Skin of body (tissue), 3 donors: ENCODE measurements at places on chromosomes 12 and 14.

DNA sequence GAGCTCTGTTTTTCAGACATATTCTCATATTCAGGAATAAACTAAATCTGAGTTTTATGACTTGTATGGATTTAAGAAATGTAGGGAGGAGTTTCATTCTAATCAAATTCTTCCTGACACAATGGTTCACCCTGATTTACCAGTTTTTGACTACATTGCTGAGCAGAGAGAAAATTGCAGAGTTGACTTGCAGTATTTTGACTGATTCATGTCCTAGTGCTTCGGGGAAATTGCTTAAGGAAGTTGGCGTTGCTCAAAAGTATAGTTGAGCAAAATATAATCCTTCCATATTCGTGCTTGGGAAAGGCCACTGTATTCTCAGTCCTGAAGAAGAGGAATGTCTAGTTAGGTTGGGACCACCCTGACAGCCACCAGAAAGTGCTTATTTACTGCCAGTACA lies 1.3 kb upstream of the TWF1 start:
- no peak for DNase-seq

GRCh38 chr12:84924981-84925380 lies 12.4 kb upstream of the SLC6A15 start:
- DNase-seq, result no peak

DNA sequence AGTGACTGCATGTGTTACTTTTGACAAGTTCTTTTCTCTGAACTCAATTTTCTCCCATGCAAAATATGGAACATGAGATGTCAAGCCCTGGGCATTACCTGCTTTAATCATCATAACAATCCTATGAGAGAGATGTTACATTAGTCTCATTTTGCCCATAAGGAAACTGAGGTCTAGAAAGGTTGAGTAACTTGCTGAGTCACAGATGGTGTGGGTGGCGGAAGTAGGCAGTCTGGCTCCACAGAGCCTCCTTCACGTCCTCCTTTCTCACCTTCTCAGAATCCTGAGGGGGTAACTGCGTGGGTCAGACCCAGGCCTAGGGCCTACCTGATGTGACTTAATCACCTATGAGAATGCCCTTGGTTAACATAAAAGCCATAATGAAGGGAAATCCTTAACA lies 50.7 kb downstream of the TMTC1 start:
- no peak for DNase-seq

- DNase-seq, result no peak
Observed at GRCh38 chr14:21840765-21841164, 167.1 kb upstream of the OR4E1 start.

GRCh38 chr12:13000925-13001774 lies 1.1 kb upstream of the HEBP1 start:
- no peak for DNase-seq

- DNase-seq, result no peak
Observed at GRCh38 chr14:91827746-91828145, 39.6 kb downstream of the TC2N start.

DNA sequence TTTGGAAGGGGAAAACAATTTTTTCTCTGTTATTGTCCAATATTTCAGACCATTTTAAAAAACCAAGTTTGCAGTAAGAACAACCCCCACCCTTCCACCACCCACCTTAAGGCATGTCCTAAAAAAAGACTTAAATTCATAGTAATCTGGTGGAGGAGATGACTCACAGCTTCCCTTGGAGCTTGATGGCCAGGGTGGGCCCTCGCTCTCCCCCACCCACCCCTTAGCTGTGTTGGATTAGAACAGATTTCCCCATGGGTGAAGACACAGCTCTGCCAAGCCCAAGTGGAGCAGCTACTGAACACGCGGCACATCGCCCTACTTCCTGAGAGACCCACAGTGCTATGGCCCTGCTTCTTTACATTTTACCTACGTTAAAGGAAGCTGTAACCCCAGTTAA lies 140.3 kb downstream of the GCH1 start:
- no peak for DNase-seq

GRCh38 chr12:92107094-92107493 lies 38.6 kb downstream of the BTG1 start:
- DNase-seq, result no peak

DNA sequence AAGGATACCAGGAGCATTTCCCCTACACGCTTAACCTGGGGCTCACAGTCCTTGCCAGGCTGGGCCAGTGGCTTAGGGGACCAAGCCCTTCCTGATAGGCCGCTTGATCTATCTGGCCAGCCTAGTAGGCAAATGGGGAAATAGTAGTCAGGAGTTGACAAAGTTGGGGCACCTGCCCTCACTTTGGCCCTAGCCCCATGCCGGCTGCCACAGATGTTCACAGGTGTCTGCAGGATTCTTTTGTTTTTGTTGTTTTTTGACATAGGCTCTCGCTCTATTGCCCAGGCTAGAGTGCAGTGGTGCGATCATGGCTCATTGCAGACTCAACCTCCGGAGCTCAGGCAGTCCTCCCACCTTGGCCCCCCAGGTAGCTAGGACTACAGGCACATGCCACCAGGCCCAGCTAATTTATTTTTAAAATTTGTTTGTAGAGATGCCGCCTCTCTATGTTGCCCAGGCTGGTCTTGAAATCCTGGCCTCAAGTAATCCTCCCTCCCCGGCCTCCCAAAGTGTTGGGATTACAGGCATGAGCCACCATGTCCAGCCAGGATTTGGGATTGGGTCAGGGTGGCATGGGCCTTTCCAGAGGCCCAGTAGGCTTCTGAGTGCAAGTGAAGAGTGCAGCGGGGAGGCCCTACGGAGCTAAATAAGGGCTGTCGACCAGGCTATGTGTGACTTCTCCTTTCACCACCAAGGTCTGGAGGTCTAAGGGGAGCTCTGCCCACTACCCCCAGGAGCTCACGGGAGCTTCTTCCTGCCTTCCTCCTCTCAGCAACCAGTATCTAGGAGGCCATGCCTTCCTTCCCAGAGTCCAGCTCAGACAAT lies 15.5 kb upstream of the HDAC7 start:
- DNase-seq, result no peak

GRCh38 chr14:103854822-103855733 lies 7.7 kb upstream of the PPP1R13B start:
- no peak for DNase-seq

DNA sequence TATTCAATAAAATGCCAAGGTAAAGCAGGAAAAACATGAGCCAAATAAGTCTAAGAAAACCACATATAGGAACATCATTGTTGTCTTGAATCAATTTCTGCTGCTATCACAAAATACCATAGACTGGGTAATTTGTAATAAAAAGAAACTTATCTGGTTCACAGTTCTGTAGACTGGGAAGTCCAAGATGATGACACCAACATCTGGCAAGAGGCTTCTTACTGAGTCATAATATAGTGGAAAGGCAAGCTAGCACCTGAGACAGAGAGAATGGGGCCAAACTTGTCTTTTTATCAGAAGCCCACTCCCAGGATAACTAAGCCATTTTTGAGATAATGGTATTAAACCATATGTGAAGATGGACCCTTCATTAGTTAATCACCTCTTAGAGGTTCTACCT lies 975.9 kb downstream of the FLRT2 start:
- no peak for DNase-seq

GRCh38 chr14:73740618-73741326 lies 26.6 kb upstream of the PNMA1 start:
- DNase-seq, result no peak

DNA sequence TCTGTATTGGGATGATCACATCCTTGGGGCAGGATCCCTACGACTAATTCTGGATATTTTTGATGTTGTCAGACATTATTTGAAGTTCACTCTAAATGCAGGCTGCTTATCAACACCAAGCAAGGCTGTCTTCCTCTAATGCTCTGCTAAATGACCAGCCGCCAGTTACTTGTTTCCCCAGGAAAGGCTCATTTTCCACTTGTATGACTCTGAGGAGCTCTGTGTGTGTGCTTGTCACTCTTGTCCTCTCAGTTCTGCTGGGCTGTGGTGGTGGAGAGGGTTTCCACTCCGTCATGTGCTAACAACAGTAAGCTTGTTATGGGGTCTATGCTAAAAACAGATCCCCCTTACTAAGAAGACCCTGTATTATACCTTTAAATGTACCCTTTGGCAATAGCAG lies 42.1 kb downstream of the ATL1 start:
- DNase-seq, result no peak

DNA sequence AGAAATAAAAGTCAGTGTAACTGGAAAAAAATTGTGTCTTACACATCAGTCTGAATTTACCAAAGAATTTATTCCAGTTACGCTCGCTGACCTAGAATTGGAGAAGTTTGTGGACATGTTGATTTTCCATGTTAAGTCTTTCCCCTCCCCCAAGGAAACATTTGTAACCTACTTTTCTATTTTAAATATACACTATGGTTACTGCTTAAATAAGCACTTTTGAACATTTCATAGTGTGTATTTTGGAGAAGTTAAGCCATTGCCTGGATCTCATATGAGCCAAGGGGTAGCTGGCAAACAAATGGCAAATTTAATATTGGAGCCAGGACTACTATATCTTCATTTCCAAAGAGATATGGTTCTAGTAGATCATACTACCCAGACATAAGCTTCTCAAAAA lies 42.9 kb upstream of the NT5DC3 start:
- DNase-seq, result peak; percentile 18

- no peak for DNase-seq
Observed at GRCh38 chr12:30095511-30095910, 311.8 kb upstream of the TMTC1 start.

DNA sequence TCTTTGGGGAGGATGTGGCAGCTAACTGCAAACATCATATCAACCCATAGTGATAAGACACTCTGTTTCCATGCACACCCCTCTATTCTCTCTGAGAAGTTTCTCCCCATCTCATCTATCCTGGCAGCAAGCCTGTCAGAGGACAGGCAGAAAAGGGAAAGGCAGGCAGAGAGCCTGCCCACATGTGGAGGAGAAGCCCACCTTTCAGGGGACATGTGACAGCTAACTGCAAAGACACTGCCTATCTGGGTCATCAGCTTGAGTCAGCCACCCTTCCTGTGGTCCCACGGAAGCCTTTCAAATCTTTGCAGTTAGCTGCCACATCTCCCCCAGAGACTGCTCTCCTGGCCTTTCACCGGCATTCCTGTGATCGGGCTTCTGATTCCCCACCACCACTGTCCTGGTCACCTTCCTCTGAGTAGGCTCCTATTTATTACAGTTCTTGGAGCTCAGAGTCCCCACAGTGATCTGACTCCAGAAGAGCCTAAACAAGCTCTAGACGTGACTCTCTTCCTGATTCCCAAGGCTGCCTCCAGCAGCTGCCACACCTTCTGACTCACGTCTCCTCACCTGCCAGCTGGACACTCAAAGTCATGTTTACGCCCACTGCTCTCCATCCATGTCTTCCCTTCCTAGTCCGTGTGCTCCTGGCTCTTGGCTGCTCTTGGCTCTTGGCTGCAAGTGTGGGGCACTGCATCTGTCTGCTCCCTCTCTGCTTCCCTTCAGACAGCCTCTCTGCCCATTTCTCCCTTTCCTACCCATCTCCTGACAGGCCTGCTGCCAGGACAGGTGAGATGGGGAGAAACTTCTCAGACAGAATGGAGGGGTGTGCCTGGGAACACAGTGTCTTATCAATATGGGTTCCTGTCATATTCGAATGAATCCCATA lies 7.5 kb upstream of the KRT1 start:
- no peak for DNase-seq
